Activated CD8-positive, alpha-beta memory T cell treated with anti-CD3 and anti-CD28 coated beads, Interleukin-2, amount 50 U/mL, for 48 hours (primary cell): ENCODE measurements at places on chromosomes 2 and 18.

- no peak for DNase-seq
Measured at GRCh38 chr2:195538937-195539336, 118.1 kb upstream of the SLC39A10 start.

DNA sequence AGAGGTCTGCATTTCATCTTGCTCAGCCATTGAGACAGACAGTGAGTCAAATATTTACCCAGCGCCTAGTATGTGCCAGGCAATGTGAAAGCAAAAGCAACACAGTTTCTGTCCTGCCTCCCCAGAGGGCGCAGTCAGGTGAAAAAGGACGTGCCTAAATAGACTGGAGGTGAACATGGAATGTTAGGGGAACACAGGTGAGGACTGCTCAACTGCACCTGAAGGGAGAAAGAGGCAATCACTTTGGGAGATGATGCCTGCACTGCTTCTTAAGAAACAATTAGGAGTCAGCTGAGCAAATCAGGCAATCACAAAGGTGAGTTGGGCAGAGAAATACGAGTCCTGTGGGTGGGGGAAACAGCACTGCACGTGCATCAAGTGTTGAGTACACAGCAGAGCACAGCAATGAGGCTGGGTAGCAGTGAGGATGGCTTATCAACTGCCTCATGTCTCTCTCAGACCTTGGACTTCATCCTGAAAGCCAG is 218.3 kb upstream of the SMAD7 start:
- DNase-seq = no peak

DNA sequence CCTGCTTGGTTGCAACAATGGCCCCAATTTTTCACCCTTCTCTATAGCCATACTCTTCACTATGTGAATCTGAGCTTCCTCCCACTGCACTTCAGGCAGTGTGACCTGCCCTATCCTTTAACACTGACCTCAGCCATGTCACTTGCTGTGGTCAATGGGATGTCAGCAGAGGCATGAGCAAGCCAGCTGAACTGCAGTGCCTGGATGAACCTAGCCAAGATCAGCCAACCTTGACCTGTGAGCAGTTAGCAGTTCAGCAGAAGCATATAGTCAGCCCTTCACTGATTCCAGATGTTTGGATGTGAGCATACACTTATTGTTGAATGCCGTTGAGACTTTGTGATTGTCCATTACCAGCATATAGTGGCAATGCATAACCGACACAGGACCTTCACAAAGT is 63.4 kb upstream of the BOD1L2 start:
- DNase-seq = no peak

DNA sequence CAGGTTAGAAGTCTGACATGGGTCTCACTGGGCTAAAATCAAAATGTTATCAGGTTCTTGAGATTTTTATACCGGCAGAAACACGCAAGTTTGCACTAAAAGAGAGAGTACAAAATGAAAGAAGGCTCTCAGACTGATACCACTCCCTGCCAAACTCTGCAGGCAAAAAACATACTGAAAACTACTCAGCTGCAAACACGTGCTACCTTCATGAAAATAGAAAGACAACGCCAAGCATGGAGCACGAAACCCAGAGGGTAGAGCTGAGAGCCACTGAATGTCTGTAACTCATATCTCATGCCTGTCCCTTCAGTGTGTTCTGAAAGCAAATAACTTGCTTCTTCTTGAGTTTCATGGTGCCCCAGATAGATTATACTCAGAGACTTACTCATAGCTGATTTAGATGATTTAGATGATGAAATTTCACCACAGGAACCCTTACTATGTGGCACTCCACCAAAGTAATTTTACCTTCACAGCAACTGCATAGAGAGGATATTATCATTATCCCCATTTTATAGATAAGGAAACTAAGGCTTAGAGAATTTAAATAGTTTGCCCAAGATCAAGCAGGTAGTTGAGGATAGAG is 313.0 kb upstream of the SLC39A10 start:
- no peak for DNase-seq

GRCh38 chr2:39394516-39394961 is 42.5 kb downstream of the MAP4K3 start:
- no peak for DNase-seq

DNA sequence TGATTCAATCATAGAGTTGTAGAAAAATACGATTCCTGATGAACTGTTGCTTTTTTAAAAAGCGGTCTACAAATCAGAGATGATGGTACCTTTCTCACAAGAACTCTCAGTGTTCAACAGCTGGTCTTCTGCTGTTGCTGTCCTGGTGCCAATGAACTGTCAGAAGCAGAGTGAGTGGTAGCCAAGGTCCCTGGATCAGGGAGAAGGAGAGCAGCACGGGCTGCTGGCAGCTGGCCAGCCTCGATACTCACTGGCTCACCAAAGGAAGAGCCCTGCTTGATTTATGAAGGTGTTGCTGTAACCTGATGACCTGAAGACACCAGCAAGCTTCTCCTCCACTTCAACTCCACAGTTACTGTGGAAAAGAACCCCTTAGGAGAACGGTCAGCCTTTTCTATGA is 300.8 kb upstream of the SOX11 start:
- no peak for DNase-seq

- no peak for DNase-seq
Measured at GRCh38 chr18:60466677-60467076, 94.1 kb upstream of the MC4R start.

GRCh38 chr2:144950899-144951560 is 431.1 kb upstream of the ZEB2 start:
- DNase-seq = no peak

- DNase-seq = no peak
Measured at GRCh38 chr2:69253611-69254301, 133.3 kb downstream of the GFPT1 start.

DNA sequence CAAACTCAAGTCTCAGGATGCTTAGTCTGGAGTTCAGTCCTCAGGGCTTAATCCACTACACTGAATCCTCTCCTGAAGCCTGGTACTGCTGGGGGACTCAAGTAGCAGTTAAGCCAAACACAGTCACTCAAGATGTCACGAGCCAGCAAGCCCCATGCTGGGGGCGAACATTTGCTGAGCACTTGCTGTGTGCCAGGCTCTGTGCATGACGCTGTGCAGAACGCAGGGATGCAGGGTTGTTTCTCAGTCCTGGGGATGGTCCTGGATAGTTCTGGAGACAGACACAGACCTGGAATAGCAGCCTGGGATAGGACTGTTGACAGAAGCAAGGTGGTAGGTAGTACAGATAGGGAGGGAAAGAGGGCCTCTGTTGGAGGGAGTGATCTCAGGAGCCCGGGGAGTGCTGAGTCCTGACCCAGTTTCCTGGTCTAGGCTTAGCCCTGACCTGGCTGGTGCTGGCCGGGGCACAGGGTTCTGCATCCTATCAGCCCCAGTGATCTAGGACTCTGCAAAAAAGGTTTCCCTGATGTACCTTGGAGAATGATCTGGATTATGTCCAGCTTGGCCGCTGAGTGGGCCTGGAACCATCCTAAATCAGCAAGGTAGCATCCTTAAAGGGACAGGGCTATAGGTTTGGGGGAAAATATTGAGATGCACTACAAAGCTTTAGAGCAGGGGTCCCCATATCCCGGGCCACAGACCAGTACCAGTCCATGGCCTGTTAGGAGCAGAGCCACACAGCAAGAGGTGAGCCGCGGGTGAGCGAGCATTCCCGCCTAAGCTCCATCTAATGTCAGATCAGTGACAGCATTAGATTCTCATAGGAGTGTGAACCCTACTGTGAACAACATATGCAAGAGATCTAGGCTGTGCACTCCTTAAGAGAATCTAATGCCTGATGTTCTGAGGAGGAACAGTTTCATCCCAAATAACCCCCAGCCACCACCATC is 54.7 kb upstream of the OTOF start:
- DNase-seq = no peak

DNA sequence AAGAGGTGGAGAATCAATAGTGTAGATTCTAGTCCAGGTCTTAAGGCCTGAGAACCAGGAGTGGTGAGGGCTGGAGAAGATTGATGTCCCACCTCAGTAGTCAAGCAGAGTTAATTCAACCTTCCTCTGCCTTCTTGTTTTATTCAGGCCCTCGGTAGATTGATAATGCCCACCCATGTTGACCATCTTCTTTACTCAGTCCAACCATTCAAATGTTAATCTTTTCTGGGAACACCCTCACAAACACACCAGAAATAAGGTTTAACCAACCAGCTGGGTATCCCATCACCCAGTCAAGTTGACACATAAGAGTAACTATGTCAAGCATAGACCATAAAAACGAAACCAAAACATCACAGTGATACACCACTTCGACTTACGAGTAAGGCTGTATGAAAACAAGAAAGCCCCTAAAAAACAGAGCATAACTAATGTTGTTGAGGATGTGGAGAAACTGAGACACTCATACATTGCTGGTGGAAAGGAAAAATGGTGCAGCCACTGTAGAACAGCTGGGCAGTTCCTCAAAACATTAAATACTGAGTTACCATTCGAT is 57.5 kb downstream of the SLC35F5 start:
- no peak for DNase-seq

DNA sequence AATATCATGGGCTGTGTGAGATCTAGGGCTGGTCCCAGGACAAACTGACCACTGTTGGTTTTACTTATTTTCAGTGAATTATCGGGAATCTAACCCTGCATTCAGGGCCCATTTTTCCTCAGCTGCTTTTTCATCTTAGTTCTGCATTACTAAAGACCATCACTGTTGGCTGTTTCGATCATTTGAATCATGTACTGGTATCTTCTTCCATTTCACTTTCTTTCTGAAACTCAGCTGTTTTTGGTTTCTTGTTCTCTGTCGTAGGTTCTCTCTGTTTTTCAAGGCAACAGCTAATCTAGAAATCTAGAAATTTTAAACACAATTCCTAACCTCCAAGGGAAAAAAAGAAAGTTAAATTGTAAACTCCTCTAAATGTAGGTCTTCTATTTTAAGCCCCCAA is 159.9 kb upstream of the SESTD1 start:
- DNase-seq = no peak

GRCh38 chr2:9179572-9180201 is 26.9 kb upstream of the ASAP2 start:
- DNase-seq = no peak

DNA sequence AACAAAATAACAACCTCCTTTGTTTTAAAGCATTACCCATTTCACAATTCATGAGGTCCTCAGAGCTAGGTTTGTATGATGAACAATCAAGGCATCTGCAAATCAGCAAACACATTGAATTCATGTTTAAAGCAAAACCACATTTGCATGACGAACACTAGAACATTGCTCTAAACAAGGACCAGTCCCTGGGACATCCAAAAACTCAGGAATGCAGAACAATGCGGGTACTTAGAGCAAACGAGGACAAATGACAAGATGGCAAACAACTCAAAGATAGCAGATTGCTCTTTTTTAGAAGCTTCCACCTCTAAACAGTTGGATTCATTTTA is 45.7 kb upstream of the RALBP1 start:
- no peak for DNase-seq

DNA sequence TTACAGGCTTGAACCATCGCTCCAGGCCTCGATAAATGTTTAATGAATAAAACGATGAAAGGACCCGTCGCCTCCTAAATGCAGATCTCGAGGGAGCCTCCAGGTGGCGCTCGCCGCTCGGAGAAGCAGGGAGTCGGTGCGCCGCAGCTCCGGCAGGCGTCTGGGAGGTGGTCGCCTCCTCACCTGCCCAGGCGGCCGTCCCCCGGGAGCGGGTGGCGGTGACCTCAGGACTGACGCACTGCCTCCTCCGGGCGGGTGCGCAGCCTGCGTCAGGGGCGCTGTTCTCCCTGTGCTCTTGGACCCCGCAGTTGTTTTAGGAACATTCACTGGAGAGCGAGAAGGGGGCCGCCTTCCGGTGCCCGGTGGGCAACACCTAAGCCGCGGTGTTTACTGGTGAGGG is 38.6 kb upstream of the POLE4 start:
- DNase-seq = peak; percentile 91

DNA sequence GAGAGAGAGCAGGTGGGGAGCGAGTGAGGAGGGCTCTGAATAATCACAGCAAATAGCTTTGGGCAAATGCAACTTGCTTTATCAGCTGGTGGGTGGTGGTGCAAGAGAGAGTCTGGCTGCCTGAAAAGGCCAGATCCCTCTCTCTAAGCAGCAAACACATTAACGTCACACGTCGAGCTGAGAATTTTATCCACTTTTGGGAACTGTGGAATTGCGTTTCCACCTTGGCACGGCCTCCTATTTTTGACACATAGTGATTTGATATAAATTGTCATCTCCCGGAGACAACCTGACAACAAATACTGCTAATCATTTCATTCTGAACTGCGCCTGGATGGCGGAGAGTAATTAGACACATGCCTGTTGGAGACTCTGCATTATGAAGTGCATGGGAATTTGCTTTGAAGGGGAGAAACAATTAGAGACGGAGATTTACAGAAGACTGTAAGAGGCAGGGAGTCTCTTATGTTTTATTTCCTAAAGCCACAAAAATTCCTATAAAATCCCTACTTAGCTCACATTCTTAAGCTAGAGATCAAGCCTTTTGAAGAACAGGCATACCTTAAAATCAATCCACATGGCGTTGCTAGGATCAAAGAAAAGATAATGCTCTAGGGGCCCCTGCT is 634.1 kb downstream of the TDRD15 start:
- no peak for DNase-seq

- no peak for DNase-seq
Measured at GRCh38 chr2:216134958-216135541, 25.9 kb downstream of the XRCC5 start.

DNA sequence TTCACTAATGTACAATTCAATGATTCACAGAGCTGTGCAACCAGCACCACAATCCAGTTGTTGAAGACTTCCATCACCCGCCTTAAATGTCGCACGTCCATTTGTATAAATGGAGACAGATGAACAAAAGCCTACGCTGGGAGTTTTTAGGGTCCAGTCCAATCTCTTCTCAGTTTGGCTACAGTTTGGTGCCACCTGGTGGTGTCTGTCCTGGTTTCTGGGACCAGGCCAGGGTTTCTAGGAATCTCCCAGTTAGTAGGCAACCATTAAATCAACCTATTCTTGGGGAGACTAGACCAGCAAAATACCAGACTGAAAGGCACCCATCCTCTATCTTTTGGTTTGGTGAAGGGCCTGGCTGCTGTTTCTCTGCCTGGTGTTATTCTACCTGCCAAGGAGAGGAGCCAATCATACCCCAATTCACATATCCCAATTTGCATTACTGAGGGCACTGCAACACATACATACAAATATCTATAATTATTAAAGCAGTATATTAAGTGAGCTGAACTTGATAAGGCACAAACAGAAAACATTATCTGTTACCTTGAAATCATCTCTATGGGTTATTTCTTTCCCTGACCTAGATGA is 3.2 kb upstream of the DDX1 start:
- DNase-seq = no peak

- DNase-seq = no peak
Measured at GRCh38 chr2:182381225-182381624, 45.6 kb downstream of the PDE1A start.

GRCh38 chr2:2901384-2902345 is 476.0 kb downstream of the EIPR1 start:
- no peak for DNase-seq

- no peak for DNase-seq
Measured at GRCh38 chr2:161090411-161090810, 69.8 kb upstream of the TANK start.
